GM12891 (cell line): ENCODE measurements at places on chromosomes 2 and 18.

- DNase-seq = no peak
Observed at GRCh38 chr2:160322320-160322719, 122.2 kb upstream of the ITGB6 start.

GRCh38 chr18:56414357-56414756 lies 224.0 kb downstream of the TXNL1 start:
- no peak for DNase-seq

- no peak for DNase-seq
Observed at GRCh38 chr2:29950481-29950880, 29.1 kb upstream of the ALK start.

GRCh38 chr2:85699325-85699724 lies 5.2 kb downstream of the GNLY start:
- no peak for DNase-seq

DNA sequence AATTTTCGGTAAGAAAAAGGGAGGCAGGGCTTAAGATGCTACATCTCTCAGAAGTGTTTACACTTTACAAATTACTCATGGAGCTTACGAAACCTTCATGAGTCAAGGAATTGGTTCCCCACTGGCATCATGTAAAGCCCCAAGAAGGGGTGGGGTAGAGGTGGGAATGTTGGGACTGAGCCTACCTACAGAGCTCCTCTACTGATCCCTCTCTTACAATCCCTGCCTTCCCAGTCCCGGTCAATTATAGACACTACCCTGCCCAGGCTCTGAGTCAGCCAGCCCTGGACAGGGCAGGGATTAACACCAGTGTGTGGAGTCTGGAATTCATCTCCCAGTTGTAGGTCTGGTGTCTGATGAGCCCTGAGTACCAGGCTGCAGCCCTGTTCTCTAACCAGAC lies 248.9 kb downstream of the PAX3 start:
- no peak for DNase-seq

- no peak for DNase-seq
Observed at GRCh38 chr2:27088634-27089033, 2.1 kb downstream of the KHK start.

GRCh38 chr2:8629402-8629801 lies 52.5 kb upstream of the ID2 start:
- no peak for DNase-seq

DNA sequence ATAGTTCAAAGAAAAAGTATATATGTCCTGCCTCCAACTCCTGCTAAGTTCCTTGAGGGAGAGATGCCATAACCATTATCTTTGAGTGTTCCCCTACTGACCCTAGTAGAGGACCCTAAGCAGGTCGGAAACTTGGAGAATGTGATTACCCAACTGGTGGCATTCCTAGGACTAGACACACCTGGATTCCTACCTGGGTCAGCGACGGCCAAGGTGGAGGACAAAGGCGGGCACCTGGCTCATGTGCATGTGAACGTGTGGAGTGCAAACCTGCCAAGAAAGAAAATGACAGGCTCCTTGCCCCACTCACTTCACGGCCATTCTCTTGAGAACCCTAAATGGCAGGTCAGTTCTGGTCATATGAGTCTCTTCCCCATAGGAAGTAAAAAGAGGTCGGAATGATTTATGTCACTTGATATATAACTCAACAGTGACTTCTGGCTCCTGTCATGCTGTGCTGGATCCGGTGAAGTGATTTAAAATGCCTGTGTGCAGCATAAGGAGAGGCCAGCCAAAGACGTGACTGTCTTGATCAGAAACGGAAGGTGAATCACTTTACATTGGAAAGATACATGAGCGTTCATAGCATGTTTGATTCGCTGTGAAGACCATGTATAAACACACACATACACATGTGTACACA lies 371.6 kb downstream of the EIPR1 start:
- no peak for DNase-seq

DNA sequence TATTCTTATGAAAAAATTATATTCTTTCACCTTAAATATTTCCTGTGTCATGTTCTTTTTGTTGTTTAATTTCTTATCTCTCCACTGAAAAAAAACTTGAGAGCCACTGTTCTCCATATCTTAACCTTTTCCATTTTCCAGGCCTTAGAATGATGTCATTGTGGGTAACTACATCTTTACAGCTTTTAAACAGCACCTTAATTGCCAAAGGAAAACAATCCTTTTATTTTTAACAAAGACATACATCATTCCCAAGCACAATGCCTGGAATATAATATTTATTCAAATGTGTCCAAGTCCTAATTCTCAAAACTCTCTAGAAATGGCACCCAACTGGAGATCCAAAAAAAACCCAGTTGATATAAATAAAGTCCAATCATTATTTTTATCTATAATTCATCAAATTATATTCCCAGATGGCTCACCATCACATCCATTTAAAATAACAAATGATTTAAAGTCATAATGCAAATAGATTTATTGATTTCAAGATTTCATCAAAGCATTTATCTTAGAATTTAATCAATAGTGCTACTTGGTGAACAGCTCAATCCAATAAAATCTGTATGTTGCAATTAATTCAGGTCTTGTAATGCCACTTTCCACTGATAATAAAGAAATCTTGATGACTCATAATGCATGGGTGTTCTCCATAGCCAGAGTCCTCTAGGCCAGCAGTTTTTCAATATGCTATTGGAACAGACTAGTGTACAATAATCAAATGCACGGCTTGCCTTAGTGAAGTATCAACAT lies 107.1 kb upstream of the MAPRE2 start:
- no peak for DNase-seq

- DNase-seq = no peak
Observed at GRCh38 chr2:201180010-201180409, 2.9 kb upstream of the CASP10 start.

DNA sequence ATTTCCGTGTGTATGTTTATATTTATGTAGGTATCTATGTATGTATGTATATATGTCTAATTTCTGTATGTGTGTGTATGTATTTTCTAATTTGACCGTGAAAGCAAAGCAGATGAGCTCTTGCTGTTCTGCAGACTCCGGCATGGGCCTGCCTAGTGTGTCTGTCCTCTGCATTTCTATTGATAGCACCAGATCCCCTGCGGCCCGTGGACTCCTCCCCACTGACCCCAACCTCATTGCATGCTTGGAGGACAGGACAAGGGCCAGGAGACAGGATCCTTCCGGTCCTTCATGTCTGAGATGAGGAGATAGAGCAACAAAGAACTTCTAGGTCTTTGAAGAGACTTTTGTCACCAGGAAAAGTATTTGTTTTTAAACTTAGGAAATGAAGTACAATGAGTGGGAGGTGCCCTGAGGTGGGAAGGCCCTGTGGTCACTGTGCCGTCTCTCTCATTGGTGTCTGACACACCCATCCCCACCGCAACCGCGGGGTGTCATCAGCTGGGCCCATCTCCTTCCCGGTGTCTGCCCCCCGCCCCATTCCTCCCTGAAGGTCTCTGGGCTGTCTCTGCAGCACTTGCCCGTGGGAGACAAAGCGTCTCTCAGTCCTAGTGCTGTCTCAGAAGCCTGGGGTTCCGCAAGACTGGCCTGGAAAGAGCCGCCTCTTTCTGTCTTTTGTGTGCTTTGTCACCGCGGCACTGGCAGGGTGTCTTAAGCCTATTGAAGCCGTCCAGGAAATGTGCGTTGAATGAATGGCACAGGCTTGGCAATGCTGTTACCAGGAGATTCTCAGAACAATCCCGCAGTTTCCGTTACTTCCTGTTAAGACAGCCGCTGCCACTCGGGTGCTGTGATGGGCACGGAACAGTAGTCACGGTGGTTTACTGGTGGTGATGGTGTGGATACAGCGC lies 216.4 kb downstream of the AGAP1 start:
- DNase-seq = no peak

GRCh38 chr2:223979730-223980396 lies 22.6 kb downstream of the MRPL44 start:
- DNase-seq = no peak

DNA sequence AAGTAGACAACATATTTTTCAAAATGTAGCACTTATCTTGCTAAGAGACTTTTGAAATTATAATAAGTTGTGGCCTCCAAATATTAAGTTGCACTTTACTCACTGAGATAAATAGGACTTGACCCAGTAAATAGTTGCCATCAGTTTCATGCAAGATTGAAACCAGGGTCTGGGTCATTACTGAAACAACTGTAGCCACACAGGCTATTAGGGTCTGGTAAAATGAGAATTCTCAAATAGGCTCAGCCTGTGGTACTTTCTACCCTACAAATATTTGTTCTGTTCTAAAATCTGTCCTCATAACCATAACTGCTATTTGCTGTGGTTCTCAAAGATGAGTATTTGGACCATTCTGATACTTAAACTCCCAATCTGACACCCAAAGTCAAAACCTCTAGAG lies 115.4 kb upstream of the STK17B start:
- DNase-seq = no peak

GRCh38 chr18:30582078-30582477 lies 460.5 kb downstream of the DSC3 start:
- DNase-seq = no peak

GRCh38 chr2:229910832-229911412 lies 10.9 kb downstream of the TRIP12 start:
- DNase-seq = no peak

DNA sequence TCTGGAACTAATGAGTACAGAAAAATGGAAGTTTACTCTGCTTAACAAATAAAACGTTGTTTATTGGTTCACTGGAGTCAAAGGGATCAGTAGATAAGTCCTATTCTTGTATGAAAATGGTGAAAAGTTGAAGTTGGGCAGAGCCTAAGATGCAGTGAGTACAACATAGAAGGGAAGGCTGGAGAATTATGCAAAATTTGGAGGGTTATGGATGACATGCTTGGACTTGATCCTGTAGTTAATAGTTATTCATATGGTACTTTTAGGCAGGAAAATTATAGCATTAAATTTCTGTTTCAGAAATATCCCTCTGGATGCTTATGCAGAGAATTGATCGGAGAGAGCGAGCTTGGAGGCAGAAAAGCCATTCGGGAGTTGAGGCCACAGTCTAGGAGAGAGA lies 167.6 kb downstream of the KCNS3 start:
- no peak for DNase-seq

DNA sequence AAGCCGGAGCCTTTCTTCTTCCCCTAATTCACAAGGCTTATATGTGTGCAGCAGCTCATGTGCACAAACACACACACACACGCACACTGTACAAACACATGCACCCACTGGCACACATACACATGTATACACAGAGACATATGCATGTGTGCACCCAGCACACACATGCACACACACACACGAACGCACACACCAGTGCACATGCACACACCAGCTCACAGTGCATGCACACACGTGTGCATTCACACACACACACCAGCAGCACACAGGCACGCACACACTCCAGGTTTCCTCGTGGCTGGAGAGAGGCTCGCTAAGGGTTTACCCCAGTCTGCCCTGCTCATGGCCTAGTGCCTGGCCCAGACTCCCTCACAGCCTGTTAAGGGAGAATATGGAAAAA lies 234.0 kb downstream of the EIPR1 start:
- no peak for DNase-seq

- no peak for DNase-seq
Observed at GRCh38 chr18:76985156-76985950, 147.2 kb downstream of the MBP start.

GRCh38 chr18:67519592-67519991 lies 3.1 kb upstream of the DSEL start:
- no peak for DNase-seq

- DNase-seq = no peak
Observed at GRCh38 chr18:770583-770961, 41.5 kb downstream of the YES1 start.

DNA sequence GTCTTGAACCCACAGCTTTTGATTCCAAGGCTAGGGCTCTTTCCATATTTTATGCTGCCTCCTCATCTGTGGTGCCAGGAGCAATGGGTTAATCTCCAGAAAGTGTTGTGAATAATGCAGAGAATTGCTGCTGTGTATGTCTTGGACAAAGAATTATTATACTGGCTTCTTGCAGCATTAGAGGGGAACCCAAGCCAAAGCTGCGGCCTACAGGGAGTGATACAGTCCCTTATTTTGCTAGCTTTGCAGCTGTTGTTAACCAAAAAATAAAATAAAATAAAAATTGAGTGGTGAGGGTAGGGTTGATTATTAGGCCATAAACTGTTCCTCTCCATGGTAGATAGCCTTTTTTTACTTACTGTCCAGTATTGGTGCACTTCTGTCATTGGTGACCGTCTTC lies 16.7 kb downstream of the WIPF1 start:
- no peak for DNase-seq

DNA sequence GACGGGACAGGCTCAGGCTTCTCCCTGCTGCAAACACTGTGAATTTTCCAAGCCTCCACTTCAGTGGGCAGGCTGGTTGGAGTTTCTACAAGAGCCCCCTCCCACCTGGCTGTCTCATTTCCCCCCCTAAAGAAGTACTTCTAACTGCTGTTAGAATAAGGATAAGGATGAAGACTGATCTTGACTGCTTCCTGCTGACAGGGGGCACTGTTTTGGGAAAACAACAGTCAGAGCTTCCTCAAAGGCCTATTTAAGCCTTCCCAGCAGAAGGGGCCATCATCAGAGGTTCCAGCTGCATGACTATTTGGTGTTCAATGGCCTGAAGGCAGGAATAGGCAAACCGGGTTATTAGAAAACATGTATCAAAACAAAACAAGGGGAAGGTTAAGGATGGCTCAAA lies 1162.8 kb downstream of the DSC3 start:
- no peak for DNase-seq

- no peak for DNase-seq
Observed at GRCh38 chr2:240139011-240139441, 1.4 kb downstream of the OTOS start.

- no peak for DNase-seq
Observed at GRCh38 chr18:4096486-4096885, 358.6 kb downstream of the DLGAP1 start.

DNA sequence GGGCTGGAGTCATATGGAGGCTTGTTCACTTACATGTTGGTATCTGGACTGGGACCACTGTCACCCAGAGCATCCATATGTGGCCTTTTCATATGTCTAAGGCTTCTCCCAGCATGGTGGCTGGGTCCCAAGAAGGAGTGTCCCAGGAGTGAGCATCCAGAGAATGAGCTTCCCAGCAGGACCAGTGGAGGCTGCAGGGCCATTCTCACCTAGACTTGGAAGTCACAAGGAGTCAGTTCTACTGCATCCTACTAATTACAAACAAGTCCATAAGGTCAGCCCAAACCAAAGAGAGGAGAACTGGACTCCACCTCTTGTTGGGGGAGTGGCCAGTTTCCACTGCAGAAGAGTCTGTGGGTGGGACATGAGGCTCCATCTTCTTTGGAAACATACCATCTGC lies 5.1 kb upstream of the TEX51 start:
- DNase-seq = no peak

DNA sequence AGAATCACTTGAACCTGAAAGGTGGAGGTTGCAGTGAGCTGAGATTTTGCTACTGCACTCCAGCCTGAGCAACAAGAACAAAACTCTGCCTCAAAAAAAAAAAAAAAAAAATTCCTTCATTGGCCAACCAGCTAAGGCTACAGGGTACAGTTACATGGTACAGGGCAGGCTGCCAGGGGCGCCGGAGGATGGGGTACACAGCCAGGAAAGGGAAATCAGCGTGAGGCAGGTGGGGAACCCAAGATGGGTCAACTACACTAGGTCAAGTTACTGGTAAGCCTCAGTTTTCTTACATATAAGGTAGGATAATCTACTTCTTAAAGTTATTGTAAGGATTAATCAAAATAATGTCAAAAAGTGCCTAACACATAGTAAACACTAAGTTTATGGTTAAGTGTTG lies 142.6 kb upstream of the MSH6 start:
- DNase-seq = no peak
